Cardiac muscle cell (in vitro differentiated cells and primary cell): ENCODE measurements at places on chromosomes 5 and 9. TPM values are rescaled to one million over a fixed set of nuclear protein-coding genes. Genes with fewer than 3 reads are reported as not detected.

The BTNL3 gene
- not detected in 2 replicates for polyA plus RNA-seq

The SPEF2 gene
- polyA plus RNA-seq = 3.2 and 4.4 TPM in 2 replicates

The PHF24 gene
- 0.95 and 1.4 TPM in 2 replicates for polyA plus RNA-seq

The PAEP gene
- polyA plus RNA-seq = not detected in 2 replicates

The C9orf153 gene
- 0.97 TPM in 1 of 2 replicates, not detected in the other for polyA plus RNA-seq

The TNFSF15 gene
- not detected in 2 replicates for polyA plus RNA-seq

The CCDC171 gene
- 2.5 and 2.8 TPM in 2 replicates for polyA plus RNA-seq
